Lung (tissue), 17 donors: ENCODE measurements at places on chromosomes 11 and 22. TPM values are rescaled to one million over a fixed set of nuclear protein-coding genes. Genes with fewer than 3 reads are reported as not detected.

Gene PKNOX2
- 10.6 TPM for total RNA-seq

Gene KCNK4
- not detected for total RNA-seq

Gene ADAMTS8
- 11.3 TPM for total RNA-seq

Gene RBMXL2
- total RNA-seq = 0.37 TPM

Gene OR5B21
- 0.31 TPM for total RNA-seq

Gene PGGHG
- total RNA-seq = 21.6 TPM

Gene GRAP2
- total RNA-seq = 6.9 TPM

Gene OR8B3
- total RNA-seq = not detected

GRCh38 chr11:11313902-11314692, 39.0 kb downstream of the CSNK2A3 start:
- no peak for DNase-seq

DNA sequence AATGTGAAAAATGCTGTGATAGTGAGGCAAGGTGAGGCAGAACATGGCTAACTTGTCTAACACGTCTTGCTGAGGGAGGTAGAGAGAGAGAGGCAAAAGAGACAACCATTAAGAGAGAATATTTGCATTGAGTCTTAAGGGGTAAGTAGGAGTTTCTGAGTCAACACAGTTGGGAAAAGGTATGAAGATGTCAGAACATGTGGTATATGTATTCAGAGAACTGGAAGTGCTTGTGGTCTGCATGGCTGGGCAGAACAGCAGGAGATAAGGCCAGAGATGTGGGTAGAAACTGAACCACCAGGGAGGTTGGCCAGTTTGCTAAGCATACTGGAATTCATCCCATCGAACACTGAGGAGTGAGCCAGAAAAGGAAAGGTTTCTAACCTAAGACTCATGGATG, 25.0 kb upstream of the SLC5A1 start:
- no peak for DNase-seq

- DNase-seq = no peak
These were observed 94.9 kb upstream of the SEPTIN5 start for GRCh38 chr22:19619144-19620009.

DNA sequence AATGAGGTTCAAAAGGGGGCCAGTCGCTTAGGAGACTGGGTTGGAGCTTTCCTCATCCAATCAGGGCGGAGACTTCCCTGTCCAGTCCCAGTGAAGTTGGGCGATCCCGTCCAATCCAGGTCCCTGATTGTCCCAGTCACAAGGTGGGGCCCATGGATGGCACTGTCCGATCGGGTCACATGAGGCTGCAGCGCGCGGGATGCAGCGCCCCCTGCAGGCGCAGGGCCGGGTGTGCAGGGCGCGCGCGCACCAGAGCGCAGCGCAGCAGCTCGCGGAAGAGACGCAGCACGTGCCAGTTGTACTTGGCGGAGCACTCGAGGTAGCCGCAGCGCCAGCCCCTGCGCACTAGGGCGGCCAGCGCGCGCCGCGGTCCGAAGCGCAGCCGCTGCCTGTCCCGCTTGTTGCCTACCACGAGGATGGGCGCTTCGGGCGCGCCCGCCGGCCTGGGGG, 2.3 kb downstream of the RASL10A start:
- DNase-seq = peak; percentile 57

- DNase-seq = no peak
These were observed 27.9 kb downstream of the MCHR1 start for GRCh38 chr22:40707154-40707553.

DNA sequence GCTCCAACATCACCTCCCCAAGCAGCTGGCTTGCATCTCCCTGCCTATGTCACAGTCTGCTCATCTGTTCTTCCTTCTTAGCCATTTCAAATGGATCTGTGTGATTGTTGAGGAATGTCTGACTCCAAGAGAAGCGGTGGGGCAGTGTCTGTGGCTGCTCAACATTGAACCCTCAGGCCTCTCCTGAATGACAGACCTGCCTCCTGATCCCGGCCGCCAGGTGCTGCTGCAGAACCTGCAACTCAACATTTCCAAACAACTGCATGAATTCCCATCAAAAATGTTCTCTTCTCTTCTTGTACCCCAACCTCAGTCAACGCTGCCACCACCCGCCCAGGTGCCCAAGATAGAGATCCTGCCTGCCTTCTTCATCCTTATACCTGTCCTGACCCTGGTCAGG, 132.5 kb downstream of the FBXO7 start:
- DNase-seq = no peak

- no peak for DNase-seq
These were observed 502.0 kb upstream of the RAG2 start for GRCh38 chr11:37100008-37100407.

- no peak for DNase-seq
These were observed 219.4 kb downstream of the CADM1 start for GRCh38 chr11:115284773-115285172.

- no peak for DNase-seq
These were observed 196.3 kb downstream of the BUD13 start for GRCh38 chr11:116576526-116576925.

- DNase-seq = no peak
These were observed 15.9 kb upstream of the PRODH start for GRCh38 chr22:18952022-18952421.

DNA sequence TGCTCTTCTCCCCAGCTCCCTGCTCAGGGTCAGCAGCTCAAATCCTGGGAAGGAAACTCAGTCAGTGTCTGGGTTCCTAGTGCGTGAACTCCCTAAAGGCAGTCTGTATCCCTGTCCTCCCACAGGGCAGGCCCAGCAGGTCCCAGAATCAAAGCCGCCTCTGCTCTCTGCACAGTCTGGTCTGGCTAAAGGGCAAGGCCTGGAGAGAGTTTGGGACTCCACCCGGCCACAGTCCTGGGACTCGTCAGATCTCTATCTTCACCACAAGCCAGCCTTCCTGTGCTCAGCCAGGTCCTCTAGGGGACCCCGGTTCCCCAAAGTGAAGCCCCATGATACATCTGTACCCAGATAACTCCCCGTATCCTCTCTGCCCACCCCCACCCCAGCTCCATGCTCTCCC, 56.2 kb upstream of the CSNK2A3 start:
- no peak for DNase-seq

DNA sequence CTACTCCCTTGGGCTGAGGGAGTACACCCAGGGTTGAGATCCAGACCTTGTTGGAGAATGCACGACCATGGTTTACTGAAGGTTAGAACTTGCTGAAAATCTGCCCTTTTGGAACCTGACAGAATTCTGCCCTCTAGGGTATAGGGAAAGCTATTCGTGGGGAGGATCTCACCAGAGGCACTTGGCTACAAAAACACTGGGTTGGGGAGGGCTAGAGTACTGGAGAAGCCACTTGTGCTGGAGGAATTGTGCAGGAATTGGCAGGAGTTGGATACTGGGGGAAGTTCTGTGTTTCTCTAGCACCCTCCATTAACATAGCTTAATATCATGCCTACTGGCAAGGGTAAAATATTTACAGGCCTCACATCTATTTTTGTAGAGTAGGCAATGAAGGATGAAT, 55.8 kb downstream of the PPME1 start:
- no peak for DNase-seq

DNA sequence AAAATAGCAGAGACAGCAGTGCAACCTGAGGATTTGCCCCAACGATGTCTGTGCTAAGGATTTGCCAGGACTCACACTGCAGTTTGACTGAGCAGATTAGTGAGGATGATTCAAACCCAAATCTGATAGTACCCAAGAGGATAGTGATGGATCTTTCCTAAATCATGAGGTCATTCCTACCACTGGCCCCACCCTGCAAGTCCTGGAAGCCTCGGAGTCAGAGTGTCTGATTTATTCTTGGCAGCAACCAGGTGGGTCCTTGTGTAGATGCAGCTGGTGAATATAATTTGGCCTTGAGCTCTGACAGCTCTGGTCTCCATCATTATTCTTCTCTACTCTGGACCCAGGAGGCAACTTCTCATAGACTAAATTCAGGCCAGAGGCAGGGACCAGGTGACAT, 179.3 kb upstream of the RAG2 start:
- no peak for DNase-seq

DNA sequence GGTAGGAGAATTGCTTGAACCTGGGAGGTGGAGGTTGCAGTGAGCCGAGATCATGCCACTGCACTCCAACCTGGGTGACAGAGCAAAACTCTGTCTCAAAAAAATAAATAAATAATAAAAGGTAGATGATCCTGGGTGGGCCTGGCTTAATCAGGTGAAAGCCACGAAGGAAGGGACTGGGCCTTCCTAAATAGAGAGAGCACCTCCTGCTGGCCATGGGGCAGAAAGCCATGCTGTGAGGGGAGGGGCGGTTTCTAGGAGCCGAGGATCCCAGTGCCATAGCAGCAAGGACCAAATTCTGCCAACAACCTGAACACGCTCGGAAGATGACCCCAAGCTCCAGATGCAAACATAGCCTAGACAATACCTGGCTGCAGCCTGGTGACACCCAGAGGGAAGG, 24.5 kb upstream of the DGKZ start:
- DNase-seq = no peak

DNA sequence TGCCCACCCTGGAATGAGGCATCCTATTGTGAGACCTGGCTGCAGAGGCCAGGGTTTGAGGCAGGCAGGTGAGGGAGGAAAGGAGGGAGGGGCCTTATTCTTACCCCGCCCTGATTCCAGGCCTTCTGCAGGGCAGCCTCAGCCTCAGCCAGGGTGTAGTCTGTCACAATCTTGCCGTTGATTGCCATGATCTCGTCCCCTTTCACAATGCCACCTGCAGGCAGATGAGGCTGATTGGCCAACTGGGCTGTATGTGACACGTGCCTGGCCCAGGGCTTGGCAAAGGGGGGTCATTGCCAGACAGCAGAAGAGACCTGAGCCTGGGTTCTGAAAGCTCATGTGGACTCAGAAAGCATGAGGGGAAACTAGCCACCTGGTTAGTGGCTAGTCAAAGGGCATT, 21.4 kb upstream of the ABCC8 start:
- DNase-seq = no peak

DNA sequence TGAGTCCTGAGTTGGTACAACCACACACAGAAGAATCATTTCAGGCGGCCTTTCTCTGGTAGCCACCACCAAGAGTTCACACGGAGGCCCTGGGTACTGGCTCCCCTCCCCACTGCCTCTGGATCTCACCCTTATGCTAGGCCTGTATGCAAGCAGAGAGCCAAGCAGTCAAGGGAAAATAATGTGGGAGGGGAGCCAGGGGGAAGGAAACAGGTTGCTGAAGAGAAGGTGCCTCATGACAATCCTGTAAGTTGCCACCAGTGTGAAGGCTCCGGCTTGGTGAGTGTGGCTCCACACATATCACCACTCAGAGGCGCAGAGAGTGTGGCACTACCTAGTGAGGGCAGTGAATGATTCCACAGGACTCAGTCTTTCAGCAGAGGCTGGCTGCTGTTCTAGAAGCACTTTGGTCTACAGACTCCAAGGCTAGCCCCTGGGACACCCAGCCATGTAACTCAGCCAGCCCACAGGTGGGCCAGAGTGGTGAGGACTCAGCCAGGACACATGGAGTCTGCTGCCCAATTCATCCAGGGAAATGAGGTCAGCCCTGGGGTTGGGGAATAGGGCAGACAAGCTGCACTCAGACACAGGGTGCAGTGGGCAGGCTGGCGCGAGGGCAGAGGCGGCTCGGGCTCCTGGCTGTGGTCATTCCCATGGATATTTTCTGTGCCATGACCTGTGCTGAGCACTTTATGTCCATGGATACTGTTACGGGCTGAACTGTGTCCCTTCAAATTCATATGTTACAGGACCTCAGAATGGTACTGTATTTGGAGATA, 49.0 kb upstream of the SERPIND1 start:
- no peak for DNase-seq

- DNase-seq = no peak
These were observed 1518.5 kb downstream of the BRD1 start for GRCh38 chr22:48309115-48309705.

DNA sequence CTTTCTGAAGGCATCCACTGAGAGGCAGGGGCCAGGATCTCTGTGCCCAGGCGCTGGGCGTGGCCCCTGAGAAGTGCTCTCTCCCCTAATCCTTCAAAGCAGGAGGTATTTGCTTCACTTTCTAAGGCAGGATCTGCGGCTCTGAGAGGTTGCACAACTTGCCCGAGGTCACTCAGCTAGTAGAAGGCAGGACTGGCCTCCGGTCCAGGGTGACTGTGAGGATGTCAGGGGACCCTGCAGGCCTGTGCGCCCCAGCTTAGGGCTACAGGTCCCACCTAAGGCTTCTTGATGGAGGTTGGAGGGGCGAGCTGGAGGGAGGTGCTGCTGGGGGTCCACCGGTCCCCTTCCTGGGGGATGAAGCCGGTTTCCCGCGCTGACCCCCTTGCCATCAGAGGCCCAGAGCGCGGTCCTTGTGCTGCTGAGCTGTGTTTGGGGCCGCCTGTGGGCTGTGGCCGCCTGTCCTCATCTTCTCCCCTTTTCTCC, 979 bp downstream of the SMIM38 start:
- peak; percentile 58 for DNase-seq

DNA sequence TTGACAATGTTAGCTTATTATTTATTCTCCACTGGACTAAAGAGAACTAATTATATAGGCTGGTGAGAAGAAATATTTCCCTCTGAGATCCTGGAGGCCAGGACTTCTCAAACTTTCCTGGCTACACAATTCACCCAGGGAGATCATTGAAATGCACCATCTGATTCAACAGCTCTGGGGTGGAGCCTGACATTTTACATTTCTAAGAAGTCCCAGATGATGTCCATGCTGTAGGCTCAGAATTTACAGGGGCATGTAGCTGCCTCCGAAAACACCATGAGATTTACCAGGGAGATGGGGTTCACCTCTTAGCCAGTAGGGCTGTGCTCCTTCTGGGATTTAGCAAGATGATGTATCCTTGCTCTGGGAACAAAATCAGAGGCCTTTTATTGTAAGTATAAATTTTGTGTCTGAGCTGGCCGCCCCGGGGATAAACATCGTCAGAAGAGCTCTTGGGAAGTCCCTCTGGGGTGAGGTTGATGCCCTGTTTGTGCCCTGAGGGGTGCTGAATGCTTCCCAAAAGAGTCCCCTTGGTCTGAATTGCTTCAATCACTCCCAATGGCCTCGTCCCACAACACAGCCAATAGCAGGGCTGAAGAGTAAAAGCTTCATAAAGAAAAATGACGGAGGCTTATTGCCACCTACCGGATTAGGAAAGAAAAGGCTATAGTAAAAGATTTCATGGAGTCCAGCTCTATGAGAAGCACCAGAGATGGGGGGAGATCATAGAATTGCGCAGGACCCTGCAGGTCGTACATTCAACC, 33.4 kb upstream of the API5 start:
- peak; percentile 27 for DNase-seq

- DNase-seq = peak; percentile 79
These were observed 7.0 kb downstream of the C11orf86 start for GRCh38 chr11:66981976-66982578.
